Progenitor cell of endocrine pancreas (in vitro differentiated cells): ENCODE measurements at places on chromosomes 5 and 9. TPM values are rescaled to one million over a fixed set of nuclear protein-coding genes. Genes with fewer than 3 reads are reported as not detected.

- DNase-seq: no peak
- H3K4me1 ChIP-seq: no peaks in the 10 kb centered on the region
These were observed 366.6 kb downstream of the FGF10 start for GRCh38 chr5:44022622-44023021.

- H3K36me3 ChIP-seq: no peaks in the 10 kb centered on the region
- no peak for DNase-seq
- H3K27me3 ChIP-seq: peaks cover 18% of the 10 kb centered on the region
- H3K4me1 ChIP-seq: no peaks in the 10 kb centered on the region
These were observed 76.3 kb upstream of the TNFSF8 start for GRCh38 chr9:115006660-115007059.

GRCh38 chr5:39138892-39139291 is 64.7 kb upstream of the RICTOR start:
- no peak overlapping the region for H3K27ac ChIP-seq
- H3K4me1 ChIP-seq: no peaks in the 10 kb centered on the region
- H3K36me3 ChIP-seq: no peaks in the 10 kb centered on the region
- no peak overlapping the region for H3K4me3 ChIP-seq
- H3K27me3 ChIP-seq: no peaks in the 10 kb centered on the region

DNA sequence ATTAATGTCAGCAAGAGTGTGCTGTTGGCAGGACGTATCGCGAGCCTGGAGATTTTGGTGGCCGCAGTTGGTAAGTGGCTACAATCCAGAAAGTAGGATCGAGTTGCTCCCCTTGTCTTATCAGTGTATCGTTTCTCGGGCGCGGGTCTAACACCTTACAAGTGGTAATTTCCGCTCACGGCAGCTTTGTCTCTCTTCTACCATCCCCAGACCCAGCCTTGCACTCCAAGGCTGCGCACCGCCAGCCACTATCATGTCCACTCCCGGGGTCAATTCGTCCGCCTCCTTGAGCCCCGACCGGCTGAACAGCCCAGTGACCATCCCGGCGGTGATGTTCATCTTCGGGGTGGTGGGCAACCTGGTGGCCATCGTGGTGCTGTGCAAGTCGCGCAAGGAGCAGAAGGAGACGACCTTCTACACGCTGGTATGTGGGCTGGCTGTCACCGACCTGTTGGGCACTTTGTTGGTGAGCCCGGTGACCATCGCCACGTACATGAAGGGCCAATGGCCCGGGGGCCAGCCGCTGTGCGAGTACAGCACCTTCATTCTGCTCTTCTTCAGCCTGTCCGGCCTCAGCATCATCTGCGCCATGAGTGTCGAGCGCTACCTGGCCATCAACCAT is 1.1 kb downstream of the PTGER4 start:
- peak overlapping the region; percentile 87 for H3K4me3 ChIP-seq
- DNase-seq: peak; percentile 19
- H3K4me1 ChIP-seq: peaks cover 47% of the 10 kb centered on the region
- H3K27ac ChIP-seq: peak overlapping the region; percentile 66
- peaks cover 27% of the 10 kb centered on the region for H3K27me3 ChIP-seq

- DNase-seq: peak; percentile 16
- H3K4me3 ChIP-seq: peak overlapping the region; percentile 73
- peaks cover 12% of the 10 kb centered on the region for H3K4me1 ChIP-seq
- peaks cover 77% of the 10 kb centered on the region for H3K27me3 ChIP-seq
- no peak overlapping the region for H3K27ac ChIP-seq
- H3K36me3 ChIP-seq: no peaks in the 10 kb centered on the region
These were observed 158.1 kb downstream of the C9orf152 start for GRCh38 chr9:110049699-110050450.

The SLC25A2 gene
- 1.1 and 1.2 TPM in 2 replicates for total RNA-seq
